ENCODE measurements at places on chromosomes 6 and 20. TPM values are rescaled to one million over a fixed set of nuclear protein-coding genes. Genes with fewer than 3 reads are reported as not detected.

Gene MAP7
- 134 TPM for total RNA-seq

Gene SOX4
- 5.5 TPM for total RNA-seq

Gene C20orf144
- total RNA-seq: 0.25 TPM

Gene TUBB2A
- total RNA-seq: 515 TPM

DNA sequence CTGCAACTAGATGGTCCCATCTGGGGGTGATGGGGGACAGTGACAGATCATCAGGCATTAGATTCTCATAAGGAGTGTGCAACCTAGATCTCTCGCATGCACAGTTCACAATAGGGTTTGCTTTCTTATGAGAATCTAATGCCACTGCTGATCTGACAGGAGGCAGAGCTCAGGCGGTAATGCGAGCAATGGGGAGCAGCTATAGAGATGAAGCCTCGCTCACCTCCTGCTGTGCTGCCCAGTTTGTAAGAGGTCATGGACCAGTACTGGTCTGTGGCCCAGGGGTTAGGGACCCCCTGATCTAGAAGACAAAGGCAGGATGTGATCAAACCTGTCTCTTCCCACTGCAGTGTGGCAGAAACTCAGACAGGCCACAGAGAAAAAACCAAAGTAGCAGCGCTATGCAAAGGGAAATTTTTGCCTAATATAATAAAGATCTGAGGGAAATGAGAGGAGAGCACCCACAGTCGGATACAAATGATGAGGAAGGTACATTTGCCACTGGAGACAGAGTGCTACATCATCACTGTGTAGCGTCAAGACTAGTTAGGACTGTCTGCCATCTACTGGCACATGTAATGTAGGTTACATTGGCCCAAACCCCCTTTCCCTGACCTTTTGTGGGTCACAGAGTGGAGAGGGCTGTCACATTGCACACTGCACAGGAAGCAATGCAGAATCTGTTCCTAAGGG lies 4.1 kb upstream of the LY86 start:
- DNase-seq: no peak

DNA sequence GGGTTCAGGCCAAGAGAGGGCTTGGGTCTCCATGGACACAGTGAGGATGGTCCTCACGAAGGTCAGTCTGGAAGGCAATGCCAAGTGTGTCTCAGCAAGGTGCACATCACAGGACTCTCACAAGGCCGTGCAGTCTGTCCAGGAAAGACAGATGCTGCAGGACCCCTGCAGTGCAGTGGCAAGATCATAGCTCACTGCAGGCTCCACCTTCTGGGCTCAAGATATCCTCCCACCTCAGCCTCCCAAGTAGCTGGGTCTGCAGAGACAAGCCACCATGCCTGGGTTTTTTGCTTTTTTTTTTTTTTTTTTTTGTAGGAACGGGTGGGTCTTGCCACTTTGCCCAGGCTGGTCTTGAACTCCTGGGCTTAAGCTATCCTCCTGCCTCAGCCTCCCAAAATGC lies 26.4 kb downstream of the ZMYND8 start:
- DNase-seq: no peak

- no peak for DNase-seq
Measured at GRCh38 chr6:17945111-17945510, 42.3 kb downstream of the KIF13A start.

Data from dorsolateral prefrontal cortex (tissue), 122 donors.